ENCODE measurements at places on chromosomes 5 and 9. TPM values are rescaled to one million over a fixed set of nuclear protein-coding genes. Genes with fewer than 3 reads are reported as not detected.

DNA sequence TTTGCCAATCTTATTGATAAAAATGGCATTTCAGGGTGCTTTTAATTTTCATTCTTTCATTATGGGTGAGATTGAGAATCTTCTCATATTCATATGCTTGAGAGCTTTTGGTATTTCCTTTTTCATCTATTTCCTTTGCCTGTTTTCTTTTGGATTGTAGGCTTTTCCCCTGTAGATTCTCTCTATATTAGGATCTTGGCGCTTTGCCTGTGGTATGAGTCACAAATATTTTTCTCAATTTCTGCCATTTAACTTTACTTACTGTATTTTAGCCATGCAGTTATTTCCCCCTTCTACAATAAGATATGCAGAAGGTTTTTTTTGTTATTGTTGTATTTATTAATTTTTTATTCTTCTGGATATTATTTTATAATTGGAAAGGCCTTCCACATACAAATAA is 21.5 kb upstream of the KLF9 start:
- DNase-seq: no peak

- DNase-seq: peak; percentile 75
Observed at GRCh38 chr9:114288193-114289091, 34.5 kb upstream of the ORM1 start.

GRCh38 chr9:70257991-70258691 is 637 bp upstream of the SMC5 start:
- peak; percentile 83 for DNase-seq

DNA sequence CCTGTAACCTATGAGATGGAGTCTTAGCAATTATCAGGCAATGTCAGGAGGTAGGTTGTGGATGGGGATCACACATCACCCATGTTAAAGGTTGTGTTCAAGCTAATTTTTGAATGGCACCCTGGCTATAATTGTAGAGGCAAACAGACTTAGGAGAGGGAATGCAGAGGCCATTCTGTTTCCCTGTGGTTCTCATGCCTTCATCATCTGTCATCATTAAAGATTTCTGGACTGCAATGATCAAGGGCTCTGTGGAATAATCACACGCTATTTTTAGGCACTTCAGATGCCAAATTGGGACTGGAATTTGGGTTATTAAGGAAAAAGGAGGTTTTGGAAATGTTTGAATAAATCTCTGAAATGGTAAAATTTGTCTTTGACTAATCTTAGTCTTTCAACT is 1065.4 kb downstream of the TAF11L14 start:
- DNase-seq: no peak

DNA sequence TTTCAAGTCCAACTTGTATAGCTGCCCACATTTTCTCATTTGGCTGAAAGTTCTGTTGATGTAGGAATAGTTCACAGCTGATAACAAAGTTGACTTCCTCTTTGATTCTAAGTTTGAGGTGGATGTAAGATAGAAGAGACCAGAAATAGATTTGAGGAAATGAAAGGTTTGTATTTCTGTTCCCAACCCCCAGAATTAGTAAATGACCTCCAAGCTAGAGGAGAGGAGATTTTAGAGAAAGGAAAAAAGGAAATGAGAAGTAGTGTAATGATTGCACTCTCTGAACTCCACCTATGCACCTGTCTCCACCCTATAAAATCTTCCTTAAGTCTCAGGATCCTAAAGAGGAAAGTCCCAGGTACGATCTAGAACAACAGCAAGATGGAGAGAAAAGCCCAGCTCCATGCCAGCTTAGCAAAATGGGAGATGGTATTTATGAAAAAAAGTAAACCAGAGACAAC is 130.4 kb upstream of the POC5 start:
- DNase-seq: no peak

DNA sequence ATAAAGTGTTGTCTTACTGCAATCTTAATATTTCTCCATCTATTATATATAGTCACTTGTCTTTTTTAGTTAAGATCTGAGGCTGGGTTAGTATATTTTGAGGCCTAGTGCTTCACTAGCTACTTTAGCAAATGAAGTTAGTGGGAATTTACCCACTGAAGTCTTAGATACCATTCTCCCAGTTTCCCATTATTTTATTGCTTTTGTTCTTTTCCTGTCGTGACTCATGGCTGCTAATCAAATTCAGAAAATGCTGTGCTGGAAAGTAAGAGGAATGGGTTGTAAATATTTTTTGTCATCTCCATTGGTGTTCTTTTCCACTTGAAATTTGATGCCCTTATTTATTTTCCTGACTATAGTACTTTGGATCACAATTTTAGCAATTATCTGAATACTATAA is 14.2 kb downstream of the TCERG1 start:
- DNase-seq: no peak

DNA sequence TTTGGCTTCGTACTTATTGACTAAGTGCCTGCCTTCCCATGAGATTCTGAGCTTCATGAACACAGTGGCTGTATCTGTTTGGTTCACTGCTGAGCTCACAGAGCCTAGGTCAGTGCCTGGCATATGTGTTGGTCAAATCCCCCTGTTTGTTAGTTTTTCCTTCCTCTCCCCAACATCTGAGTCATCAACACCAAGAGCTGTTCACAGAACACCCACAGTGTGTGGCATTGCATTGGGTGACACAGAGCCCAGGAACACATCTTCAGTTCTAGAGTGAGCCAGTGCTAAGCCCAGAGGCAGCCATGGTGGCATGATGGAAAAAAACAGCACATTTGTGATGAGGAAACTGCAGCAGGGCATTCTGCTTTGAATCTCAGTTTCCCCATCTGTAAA is 294.6 kb downstream of the SEC61B start:
- DNase-seq: no peak

Gene NR4A3
- 0.74 TPM for total RNA-seq

GRCh38 chr5:139705655-139706587 is 57.8 kb downstream of the CXXC5 start:
- DNase-seq: peak; percentile 60

Gene IL31RA
- total RNA-seq: not detected

DNA sequence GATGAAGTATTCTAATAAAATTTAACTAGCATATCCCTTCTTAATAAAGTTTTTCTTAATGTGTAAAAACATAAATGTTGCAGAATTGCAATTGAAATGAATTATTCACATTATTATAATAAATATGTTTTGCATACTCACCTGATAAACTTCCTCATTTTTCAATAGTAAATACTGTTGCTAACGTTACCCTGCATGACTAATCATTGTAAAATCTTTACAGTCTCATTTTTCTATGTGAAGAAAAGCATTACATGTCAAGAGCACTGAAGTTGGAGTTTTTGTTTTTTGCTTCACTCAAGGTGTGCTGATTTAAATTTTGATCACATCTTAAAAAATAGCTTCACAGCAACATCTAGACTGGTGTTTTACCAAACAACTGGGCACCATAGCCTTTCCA is 157.2 kb upstream of the CDH18 start:
- no peak for DNase-seq

GRCh38 chr5:173733425-173733824 is 117.0 kb upstream of the BOD1 start:
- no peak for DNase-seq

GRCh38 chr5:130759061-130759460 is 406.0 kb downstream of the HINT1 start:
- DNase-seq: peak; percentile 47

DNA sequence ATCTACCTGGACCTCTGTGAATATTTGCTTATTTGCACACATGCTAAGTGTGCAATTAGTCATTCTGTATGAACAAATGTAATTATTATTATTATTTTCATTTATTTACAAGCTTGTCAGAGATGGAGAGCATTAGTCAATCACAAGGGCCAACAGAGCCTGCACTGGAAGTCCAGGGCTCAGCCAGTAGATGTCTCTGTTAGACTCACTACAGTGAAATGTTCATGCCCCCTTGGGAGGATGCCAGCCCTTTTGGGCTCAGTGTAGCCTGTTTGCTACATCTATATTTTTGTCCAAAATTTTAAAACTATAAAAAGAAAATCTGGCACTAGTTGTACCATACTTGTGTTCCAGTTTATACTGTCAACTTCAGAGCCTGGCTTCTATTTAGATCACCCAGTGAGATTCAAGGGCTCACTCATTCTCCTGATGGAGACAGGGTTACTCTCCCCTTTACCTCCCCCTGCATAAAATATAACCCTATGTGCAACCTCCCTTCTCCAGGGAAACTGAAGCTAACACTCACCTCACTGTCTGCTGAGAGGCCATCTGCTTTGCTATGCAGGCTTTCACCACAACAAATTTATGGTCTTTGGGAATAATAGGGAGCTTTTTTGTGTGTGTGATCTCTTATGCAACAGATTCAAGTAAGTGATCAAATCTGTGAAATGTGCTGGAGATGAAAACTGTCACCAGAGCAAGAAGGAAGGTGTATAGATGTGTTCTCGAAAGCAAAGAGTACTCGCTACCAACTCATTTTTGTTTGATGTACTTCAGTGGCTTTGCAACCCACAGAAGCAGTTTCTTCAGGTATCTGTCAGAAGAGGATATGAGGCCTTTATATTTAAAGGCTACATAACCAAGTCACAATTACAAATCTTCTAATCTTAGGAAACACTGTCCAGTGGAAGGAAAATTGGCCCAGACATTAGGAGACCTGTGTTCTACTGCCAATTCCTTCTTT is 99.9 kb upstream of the TLE4 start:
- DNase-seq: no peak

GRCh38 chr5:91245074-91245452 is 138.1 kb downstream of the ARRDC3 start:
- no peak for DNase-seq

Gene SLCO4C1
- total RNA-seq: 1.8 TPM

DNA sequence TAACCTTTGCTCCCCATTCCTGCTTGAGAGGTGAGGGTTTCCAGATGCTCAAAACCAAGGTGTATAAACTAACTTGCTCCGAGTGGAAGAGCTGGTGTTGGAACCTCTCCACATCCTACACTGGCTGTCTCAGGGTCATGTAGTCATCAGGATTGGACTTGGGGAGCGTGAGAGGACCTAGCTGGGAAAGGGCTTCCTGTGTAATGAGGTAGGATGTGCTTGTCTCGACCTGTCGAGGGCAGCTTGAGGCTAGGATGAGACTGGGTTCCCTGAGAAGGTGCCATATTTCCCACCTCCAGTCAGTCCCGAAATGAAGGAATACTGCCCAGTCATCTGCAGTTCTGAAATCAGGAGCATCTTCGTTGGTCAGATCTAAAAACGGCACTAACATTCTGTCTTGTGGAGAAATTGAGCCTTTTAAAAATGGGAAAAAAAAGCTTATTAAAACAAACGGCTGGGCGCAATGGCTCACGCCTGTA is 1.3 kb downstream of the CCNI2 start:
- DNase-seq: no peak

Gene TMEM174
- not detected for total RNA-seq

Gene GPR150
- 0.13 TPM for total RNA-seq

Gene CCDC183
- total RNA-seq: 23.0 TPM

DNA sequence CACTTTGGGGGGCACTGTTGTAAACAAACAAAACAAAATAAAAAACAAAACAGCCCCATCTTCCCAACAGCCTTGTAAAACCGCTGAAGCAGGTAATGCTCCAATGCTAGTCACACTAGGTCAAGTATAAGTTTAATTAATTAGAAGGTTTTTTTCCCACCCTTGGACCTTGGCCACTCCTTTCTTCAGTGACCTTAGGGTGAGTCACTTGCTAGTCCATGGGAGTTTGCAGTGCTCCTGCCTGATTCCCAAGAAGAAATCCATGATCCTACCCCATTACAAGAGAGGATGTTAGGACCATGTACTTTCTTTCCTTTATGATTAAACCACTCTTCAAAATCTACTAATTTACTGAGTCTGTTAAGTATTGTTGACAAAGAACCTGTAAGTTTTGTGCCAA is 192.2 kb upstream of the CDKN2B start:
- no peak for DNase-seq

- no peak for DNase-seq
Observed at GRCh38 chr9:81754245-81754644, 64.9 kb upstream of the TLE1 start.

Gene C9
- total RNA-seq: not detected

GRCh38 chr9:19992556-19992955 is 203.7 kb upstream of the SLC24A2 start:
- DNase-seq: no peak
